ENCODE measurements at places on chromosomes 6 and 20.

DNA sequence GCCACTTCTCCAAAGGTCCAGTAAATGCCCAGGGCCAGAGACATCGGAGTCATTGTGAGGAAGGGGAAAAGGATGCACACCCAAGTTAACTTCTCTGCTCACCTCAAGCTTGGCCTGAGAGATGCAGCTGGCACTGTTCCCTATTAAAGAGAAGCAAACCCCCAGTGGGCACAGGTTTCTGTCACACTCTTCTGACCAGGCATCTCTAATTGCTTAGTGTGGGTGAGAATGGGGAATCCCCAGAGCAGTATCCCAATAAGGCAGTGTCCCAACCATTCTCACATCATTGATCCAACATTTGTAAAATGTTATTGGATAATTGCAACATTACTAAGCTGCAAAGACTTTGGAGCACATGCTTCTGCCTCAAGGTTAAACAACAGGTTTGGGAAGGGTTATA lies 232.3 kb downstream of the ADGRG6 start:
- DNase-seq = no peak

- DNase-seq = no peak
Measured at GRCh38 chr6:127188744-127189143, 70.3 kb downstream of the RSPO3 start.

- DNase-seq = no peak
Measured at GRCh38 chr6:145199961-145200360, 535.4 kb downstream of the EPM2A start.

DNA sequence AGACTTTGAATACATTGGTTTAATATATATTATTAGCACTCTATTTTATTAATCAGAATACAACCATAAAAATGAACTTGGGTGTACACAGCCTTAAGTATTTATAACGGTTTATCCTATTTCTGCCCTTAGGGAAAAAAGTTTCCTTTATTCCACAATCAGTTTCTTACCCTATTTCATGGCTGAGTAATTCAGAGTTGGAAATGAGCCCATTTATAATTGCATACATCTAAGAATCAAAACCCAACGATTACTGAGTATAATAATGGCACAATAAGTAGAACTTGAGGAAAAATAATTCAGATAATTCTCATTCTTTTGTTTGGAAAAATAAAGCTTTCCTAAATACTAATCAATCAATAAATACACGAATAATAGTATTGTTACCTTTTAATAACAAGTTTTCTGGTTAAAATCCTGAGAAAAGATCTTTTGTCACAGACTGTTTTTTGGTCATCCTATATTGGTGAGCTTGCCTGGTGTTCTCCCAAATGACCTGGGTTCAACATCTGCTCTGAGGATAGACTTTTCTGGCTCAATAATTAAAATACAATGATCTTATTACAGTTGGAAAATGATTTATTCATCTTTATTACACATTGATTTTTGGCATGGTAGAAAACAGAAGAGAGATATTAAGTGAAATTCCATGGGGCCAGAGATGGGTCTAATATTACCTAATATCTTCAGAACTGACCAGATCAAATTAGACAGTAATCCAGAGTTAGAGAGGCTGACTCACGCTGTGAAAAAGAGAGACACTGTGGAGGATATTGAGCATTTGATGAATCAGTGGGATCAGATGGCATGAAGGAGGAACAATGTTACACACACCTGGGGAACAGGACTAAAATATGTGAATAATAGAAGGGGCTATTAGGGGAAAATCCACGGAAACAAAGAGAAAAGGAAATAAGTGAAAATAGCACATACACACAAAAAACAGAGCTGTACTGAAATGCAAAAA lies 162.1 kb upstream of the TBX18 start:
- DNase-seq = no peak

DNA sequence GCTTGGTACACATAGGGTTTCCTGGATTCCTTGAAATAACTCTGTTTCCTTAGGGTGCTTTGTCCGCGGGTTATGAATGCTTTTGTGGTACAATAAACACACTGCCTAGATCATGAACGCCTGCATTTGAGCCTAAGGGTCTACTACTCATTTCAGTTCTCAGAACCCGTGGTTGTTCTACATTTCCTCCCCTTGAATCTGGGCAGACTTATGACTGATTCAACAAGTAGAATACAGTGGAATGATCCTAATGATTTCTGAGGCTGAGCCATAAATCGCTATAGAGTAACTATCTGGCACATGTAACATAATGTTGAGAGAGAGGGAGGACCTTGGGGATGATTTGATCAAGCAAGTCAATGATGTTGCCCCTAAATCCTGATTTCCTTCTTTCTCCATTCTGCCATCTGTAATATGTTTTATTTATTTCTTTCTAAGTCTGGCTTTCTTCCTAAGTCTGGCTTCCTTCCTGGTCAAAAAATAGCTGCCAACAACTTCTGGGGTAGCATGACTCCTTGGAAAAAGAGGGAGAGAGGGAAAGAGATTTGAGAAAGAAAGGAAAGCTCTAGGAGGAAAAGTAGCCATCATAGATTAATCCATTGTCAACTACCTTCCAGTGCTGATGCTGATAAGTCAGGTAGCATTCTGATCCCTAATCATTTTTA lies 23.0 kb downstream of the ABRACL start:
- DNase-seq = no peak

- no peak for DNase-seq
Measured at GRCh38 chr6:39225543-39225942, 3.7 kb downstream of the KCNK5 start.

DNA sequence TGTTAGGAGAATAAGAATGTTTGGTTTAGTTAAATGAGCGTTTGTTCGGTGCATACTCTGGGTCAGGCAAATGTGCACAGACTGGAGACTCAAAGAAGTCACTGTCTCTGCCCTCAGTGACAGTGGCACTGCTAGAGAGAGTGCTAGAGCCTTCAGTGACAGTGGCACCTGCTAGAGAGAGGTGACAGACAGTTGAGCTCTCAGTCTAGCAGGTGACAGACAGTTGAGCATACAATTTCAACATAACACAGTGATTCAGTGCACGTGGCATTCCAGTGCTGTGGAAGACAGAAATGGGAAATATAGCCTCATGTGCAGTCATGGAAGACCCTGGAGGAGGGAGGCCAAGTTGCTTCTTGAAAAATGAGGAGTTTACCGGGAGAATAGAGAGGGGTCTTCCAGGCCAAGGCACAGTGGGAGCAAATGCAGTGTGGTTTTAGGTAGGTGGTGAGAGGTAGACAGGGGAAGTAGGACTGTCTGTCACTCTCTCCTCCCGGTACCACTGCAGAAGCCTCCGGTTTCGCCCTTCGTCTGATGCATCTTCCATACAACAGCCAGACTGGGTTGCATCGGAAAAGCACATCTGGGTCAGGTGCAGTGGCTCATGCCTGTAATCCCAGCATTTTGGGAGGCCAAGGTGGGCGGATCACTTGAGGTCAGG lies 107.9 kb upstream of the CLDN20 start:
- DNase-seq = no peak

DNA sequence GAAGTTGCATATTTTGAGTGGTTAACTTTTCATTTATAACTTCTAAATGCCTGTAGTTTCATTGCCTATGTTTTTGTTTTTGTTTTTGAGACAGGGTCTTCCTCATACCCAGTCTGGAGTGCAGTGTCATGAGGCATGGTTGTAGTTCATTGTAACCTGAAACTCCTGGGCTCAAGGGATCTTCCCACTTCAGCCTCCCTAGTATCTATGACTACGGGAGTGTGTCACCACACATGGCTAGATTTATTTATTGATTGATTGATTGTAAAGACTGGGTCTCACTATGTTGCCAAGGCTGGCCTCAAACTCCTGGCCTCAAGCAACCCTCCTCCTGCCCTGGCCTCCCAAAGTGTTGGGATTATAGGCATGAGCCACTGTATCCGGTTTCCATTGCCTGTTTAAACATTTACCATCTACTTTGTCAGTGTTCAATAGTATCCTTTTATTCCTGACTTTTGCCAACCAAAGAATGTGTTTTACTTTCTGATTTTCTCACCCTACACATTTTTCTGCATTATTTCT lies 144.6 kb downstream of the CDKAL1 start:
- DNase-seq = no peak

DNA sequence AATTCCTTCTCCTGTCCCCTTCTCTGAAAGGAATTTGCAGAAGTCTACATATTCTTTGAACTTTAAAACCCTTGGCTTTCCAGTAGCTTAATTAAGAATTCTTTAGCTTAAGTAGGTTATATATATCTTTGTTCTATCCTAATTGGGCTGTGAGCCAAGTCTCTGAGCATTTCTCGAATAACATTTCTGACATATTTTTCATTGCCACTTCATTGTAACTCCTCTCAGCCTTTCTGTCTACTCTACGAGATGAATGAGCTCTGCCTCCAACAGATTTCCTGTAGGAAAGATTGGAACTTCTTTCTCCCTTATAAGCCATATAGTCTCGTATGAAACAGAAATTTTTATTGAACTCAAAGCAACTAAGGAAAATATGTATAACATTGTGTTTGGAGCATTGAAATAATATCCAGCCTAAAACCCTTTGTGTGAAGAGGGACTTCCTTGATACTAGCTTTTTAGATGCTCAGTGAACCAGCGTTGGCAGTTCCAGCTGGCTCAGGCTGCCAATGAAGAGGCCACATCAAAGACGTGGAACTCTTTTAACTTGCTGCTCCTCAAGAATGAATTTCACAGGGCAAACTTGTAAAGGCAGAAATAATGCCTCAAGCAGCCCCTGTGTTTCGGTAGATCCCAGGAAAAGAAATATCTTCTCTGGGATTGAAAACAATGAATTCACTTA lies 87.7 kb upstream of the NOX3 start:
- no peak for DNase-seq

GRCh38 chr6:11201772-11202512 lies 30.5 kb downstream of the NEDD9 start:
- DNase-seq = no peak

- no peak for DNase-seq
Measured at GRCh38 chr6:20755631-20756030, 221.4 kb downstream of the CDKAL1 start.

Data from activated naive CD8-positive, alpha-beta T cell treated with anti-CD3 and anti-CD28 coated beads, Interleukin-2, amount 50 U/mL, for 16 hours (primary cell).